NCI-H2171 treated with DMSO at 0.1 percent for 48 hours (cell line): ENCODE measurements at places on chromosomes 2 and 18.
A peak's percentile ranks its signal among the peaks of the same experiment; 100 is the strongest.

GRCh38 chr2:213846856-213847255 lies 562.6 kb downstream of the SPAG16 start:
- DNase-seq: no peak

GRCh38 chr18:46678785-46679399 lies 21.9 kb upstream of the LOXHD1 start:
- DNase-seq: no peak

GRCh38 chr2:172968061-172968469 lies 107.6 kb upstream of the MAP3K20 start:
- DNase-seq: no peak

GRCh38 chr2:136136931-136137330 lies 19.0 kb upstream of the CXCR4 start:
- no peak for DNase-seq

DNA sequence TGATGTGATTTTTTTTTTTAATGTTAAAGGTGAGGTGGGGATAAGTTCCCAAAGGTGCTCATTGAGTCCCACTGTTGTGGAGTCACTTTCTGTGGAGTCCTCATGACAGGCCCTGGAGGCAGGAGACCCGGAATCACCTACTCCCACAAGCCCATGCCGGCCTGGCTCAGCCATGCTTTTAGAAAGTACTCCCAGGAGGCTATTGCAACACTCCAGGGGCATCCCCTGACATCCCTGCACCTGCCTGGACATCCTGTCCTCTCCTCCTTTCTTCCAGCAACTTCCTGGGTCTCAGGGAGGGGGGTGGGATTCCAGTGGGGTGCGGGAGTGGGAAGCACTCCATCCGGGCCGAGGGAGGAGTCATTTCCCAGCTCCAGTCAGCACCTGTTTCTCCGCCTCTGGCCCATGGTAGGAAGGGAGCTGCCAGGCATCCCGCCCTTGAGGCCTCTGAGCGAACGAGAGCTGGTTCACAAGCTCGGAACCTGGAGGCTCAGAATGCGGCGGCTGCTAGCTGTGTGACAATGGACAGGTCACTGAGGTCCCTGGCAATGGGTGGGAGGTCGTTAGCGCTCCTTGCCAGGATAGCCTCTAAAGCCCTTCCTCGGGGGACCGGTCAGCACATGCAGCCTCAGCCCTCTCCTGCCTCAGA lies 163.9 kb upstream of the ID2 start:
- DNase-seq: no peak

- DNase-seq: no peak
Observed at GRCh38 chr2:200662727-200663126, 76.9 kb downstream of the AOX1 start.

DNA sequence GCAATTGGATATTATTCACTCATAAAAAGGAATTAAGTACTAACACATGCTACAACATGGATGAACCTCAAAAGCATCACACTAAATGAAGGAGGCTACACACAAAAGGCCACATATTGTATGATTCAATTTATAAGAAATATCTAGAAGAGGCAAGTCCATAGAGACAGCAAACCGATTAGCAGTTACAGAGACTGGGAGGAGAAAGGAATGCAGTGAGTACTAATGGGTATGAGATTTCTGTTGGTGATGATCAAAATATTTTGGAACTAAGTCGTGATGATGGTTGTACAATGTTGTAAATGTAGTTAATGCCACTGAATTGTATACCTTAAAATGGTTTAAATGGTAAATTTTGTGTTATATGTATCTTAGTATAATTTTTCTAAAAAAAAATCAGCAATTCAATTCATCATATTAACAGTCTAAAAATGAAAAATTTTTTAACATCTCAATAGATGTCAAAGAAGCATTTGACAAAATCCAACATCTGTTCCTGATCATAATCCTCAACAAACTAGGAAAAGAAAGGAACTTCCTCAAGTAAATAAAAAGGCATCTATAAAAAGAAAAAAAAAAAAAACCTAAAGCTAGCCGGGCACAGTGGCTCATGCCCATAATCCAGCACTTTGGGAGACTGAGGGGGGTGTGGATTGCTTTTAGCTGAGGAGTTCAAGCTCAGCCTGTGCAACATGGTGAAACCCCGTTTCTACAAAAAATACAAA lies 98.1 kb downstream of the TGIF1 start:
- no peak for DNase-seq

DNA sequence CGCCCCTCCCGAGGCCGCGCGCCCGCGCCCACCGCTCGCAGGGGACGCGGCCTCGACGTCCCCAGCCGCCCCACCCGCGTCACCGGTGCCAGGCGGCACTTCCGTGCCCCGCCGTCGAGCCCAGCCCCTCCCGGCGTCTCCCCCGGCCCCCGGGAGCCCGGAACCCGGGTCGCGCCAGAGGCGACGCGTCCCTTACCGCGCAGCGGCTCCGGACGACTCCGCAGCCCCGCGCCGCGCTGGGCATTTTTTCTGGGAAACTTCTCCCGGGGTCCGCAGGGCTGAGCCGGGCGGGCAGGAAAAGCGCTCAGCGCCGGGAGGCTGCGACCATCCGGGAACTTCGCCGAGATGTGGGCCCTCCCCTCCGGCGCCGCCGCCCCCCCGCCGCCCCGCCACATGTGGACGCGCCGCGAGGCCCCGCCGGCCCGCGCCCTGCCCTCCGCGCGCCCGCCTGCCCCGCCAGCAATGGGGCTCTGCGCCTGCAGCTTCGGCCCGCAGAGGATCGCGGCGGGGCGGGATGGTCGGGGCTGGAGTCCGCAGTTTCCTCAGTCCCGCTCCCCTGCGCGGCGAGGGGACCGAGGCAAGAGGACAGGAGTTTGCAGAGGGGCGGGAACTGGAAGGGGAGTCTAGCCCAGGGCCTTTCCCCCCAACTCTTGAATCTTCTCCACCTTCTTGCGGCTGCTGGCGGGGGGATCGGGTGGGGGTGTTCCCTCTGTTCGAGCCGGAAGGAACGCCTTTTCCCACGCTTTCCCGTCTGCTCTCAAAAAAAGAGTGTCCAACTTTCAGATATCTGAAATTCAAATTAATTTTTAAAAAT lies 81.5 kb downstream of the CHRNA1 start:
- DNase-seq: peak; percentile 45

DNA sequence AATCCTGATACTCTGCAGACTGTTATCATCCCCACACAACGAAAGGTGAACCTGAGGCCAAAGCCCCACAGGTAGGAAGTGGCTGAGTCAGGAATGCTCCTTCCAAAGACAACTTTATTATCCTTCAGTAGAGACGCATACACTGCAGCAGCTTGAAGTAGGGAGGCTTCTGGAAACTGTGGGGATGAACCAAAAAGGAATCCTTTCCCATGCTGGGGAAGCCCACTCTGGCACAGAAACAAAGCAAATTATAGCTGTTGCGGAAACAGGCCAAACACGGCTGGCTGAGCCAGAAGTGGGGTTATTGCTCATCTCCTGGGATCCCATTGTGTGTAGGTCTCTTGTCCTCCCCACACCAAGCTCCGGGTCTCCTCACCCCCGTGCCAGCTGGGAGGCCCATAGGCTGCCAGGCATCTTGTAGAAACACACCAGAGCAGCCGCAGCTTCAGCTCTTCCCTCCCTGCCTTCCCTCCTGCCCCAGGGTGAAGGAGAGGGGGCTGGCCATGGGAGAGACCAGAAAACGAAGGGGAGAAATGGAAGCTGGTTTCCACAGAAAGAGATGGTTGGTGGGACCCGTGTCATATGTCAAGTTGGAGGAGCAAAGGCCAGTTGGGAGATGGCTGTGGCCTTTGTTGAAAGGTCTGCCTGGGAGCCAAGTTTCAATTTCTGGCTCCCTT lies 176.9 kb upstream of the NABP1 start:
- no peak for DNase-seq

GRCh38 chr2:120381661-120382060 lies 35.7 kb downstream of the INHBB start:
- DNase-seq: no peak

- DNase-seq: peak; percentile 75
Observed at GRCh38 chr18:11849841-11850634, 1.2 kb upstream of the CHMP1B start.

DNA sequence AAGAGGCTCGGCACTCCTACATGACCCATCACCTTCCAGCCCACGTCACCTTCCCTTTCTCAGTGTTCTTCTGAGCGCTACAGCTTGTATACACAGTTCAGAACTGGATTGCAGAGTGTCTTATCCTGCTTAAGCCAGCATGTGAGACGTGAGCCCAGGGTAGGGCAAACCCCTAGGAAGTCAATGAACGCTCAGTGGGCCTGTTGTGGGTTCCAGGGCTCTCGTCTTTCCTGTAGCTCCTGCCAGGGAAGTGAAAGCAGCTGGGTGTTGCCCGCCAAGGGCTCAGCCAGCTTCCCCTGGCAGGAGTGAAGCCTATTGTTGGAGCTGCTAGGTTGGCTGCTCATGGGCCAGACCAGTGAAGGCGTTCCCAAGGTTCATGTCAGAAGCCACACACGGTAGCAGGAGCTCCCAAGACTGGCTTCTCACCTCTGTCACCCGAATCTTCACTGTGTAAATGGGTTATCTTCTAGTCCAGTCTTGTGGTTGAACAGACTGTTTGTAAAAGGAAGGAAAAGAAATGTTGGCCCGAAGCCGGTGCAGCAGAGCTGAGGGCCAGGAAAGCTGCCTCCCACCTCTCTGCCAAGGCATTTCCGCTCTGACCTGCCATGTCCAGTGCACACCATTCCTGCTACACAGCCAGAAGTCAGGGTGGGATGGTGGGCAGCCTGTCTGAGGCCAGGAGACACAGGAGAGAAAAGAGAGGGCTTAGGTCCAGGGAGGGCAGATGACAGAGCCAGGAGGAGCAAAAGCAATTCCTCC lies 69.6 kb upstream of the RMDN2 start:
- DNase-seq: no peak

- DNase-seq: no peak
Observed at GRCh38 chr2:99112617-99113016, 28.9 kb upstream of the C2orf15 start.

DNA sequence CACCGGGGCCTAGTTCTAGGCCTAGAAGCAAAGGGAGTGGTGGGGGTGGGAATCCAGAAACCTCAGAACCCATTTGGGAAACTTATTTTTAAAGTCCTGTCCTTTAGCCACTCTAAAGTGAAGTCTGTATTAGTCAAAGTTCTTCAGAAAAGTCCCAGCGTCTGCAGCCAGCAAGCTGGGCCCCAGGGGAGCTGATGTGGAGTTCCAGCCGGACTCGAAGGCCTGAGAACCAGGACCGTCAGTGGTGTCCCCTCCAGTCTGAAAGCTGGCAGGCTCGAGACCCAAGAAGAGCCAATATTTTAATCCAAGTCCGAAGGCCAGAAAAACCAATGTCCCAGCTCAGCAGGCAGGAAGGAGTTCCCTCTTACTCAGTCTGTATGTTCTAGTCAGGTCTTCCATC lies 32.4 kb downstream of the ID2 start:
- no peak for DNase-seq

GRCh38 chr2:10235909-10236550 lies 66.7 kb upstream of the HPCAL1 start:
- no peak for DNase-seq

- DNase-seq: peak; percentile 95
Observed at GRCh38 chr2:121075006-121075551, 209.9 kb downstream of the TFCP2L1 start.

- no peak for DNase-seq
Observed at GRCh38 chr2:190271783-190272456, 47.7 kb downstream of the HIBCH start.

DNA sequence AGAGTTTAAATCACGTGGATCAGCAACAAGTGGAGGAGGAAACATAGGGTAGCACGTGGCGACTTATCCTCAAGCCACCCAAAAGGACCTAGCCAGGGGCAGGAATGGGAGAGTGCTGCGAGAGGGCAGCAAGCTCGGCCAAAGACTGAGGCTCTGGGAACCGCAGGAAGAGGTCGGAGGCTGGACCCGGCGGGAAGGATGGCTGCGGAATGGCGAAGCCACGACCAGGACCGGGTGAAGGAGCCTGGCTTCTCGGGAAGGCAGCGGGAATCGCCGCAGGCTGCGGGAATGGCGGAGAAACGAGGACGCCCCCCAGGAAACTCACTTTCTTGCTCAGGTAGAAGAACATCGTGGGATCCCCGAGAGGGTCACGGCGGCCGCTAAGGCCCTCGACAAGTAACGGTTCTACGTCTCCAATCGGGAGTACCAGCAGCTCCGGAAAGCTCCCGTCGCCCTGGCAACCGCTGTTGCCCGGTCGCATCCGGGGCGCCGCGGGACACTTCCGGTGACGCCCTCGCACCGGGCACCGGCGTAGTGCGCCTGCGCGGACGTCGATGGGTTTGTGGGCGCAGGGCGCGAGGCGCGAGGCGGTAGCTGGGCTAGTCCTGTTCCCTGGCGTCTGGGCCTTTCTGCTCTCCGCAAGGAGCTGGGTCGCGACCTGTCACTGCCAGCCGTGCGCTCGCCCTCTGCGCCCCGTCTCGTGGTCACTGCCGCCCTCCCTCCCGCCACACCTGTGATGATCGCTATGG lies at the start of gene WDR35:
Gene WDR35 (minus strand): TSS at position 439 of the 749 bp plus-strand sequence. CDS start 90 bp downstream, at position 349.
- peak; percentile 91 for DNase-seq

GRCh38 chr18:11981192-11981542 lies at the start of gene IMPA2:
Gene IMPA2 (plus strand): TSS chr18:11981507. CDS start chr18:11981670, 163 bp downstream.
- DNase-seq: peak; percentile 97

DNA sequence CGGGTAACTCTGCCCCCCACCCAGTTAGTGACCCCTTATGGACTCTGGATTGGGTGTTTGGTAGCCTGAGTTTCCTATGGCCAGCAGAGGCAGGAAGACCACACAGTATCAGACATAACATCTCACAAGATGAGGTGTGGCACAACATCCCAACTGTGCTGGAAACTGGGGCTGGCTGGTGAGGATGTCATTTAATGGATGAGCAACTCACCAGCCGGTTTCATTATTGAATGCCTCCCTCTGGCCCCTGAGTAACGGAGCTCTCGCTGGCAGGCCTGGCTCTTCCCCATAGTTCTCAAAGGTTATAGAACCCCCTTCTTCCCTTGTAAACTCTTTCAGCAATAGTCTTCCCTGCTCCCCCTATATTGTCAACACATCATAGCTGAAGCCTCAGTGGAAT lies 195.0 kb downstream of the BCL11A start:
- DNase-seq: no peak

DNA sequence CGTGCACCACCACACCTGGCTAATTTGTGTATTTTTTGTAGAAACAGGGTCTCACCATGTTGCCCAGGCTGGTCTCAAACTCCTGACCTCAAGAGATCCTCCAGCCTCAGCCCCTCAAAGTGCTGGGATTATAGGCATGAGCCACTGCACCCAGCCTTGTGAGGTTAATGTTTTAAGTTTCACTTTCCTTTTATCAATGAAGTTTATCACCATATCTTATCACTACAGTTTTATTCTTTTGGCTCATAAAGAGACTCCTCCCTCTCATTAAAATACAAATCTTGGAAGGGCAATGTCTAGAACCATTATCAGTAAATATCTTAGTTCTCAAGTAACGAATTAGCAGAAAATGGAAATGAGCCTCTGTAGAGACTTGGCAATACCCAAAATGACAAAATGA lies 173.8 kb downstream of the BCL11A start:
- DNase-seq: no peak

DNA sequence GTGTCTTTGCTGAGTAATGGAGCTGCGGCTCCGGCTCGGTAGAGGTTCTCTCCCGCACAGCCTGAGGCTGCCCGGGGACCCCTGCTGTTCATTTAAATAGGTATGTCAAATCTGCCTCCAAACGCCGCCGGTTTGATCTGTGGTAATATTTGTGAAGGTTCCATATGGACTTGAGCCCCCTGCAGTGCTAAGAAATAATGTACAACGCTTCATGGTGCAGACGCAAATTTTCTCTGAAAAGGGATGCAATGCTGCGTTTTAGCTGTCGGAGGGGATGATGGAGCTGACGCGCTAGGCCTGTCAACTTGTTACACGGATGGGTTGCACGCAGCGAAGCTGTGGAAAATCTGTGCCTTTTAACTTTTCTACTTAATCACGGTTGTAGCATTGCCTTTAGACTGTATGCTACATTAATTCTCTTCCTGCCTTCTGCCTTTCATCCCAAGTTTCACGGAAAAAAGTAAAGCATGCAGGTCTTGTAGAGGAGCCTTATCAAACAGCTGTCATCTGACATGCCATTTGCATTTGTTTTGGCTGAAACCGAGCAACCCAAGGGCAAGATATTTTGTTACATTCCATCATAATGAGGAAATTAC lies 43.2 kb downstream of the MRPS9 start:
- DNase-seq: peak; percentile 52
